ENCODE measurements at places on chromosomes 5 and 9. TPM values are rescaled to one million over a fixed set of nuclear protein-coding genes. Genes with fewer than 3 reads are reported as not detected.

GRCh38 chr5:64384765-64385164 is 121.0 kb upstream of the RGS7BP start:
- no peak for DNase-seq
- no peak overlapping the region for H3K27ac ChIP-seq
- H3K36me3 ChIP-seq: no peaks in the 10 kb centered on the region

CD14 gene
- polyA plus RNA-seq: 17.6 TPM

SPATA31C1 gene
- not detected for polyA plus RNA-seq

NTNG2 gene
- polyA plus RNA-seq: 1.1 TPM

TMEM252 gene
- polyA plus RNA-seq: not detected

Data from pancreas (tissue), 10 donors.